ENCODE measurements at places on chromosomes 13 and 19.

DNA sequence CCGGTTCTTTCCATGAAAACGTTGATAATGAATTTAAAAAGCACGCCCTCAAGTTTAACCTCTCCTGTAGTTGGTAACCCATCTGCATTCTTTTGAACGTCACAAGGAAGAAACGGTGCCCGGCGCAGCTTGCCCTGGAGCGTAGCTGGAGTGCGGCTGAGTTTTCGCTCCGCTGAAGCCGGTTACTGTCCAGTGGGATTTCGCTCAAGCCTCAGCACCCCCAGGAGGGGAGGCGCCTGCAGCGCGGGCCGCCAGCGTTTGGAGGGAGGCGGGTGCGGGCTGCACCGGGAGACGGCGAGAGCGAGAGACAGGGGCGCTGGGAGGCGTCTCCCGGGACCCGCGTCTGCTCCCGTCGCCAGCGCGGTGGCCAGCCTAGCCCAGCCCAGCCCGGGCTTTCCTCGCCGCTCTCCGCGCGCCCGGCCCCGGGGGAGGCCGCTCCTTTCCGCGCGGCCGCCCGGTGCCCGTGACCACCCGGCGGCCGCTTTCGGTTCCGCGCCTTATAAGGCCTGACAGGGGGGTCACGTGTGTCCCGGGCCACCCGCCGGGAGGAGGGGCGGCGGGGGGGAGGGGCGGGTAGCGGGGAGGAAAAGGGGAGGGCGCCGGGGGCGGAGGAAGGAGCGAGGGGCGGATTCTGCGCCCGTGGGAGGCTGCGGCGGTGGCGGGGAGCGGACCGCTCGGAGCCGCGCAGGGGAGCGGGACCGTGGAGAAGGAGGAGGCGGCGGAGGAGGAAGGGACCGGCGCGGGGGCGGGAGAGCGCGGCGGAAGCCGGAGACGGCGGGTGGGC lies 8.3 kb upstream of the DGKH start:
- peak; percentile 80 for DNase-seq

DNA sequence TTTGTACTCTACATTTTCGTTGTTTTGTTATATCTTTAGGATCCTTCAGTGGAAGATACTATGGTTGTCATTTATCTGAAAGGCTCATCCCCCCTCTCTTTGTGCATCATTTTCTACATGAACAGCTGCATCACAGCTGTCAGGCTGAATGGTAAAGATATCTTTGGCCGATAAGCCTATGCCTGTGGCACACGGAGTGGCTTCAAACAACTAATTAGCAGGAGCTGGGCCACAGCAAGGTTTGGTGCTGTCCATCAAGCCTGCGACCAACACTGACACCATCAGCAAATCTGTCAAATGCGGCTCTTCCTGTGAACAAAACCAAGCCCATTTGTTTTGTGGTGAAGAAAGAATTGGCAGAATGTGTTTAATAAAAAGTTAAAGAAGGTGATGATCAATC lies 334.4 kb downstream of the PCDH9 start:
- no peak for DNase-seq

DNA sequence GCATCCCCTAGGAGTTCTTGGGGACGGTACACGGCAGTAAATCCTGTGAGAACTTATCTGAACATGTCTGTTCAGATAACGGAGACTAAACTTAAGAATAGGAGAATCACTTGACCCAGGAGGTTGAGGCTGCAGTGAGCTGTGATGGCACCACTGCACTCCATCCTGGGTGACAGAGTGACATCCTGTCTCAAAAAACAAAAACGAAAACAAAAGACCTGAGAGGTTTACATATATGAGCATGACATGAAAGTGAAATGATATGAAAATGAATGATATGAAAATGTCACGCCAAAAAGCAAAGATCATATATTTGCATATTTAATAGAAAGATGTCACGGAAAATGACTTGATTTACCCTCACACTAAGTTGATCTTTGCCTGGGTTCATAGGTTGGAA lies 5.8 kb downstream of the ZNF175 start:
- DNase-seq: no peak

GRCh38 chr13:58025821-58026220 lies 394.3 kb downstream of the PCDH17 start:
- no peak for DNase-seq

DNA sequence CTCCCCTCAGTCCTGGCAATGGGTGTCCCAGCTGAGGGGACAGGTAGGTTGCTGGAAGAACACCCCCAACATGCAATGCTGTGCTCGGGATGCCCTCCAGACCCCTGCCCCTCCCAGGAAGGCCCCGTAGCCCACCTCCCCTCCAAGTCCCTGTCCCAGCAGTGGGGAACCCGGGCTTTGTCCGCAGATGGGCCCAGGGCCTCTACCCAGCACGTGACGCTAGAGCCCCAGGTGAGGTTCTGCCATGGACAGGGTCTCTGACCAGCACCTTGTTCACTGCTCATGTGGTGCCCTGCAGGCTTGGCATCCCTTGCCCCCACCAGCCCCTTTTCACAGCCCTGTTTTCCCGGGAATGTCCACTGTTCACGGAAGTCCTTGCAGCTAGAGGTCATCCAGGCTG lies 220.0 kb upstream of the SGCG start:
- DNase-seq: no peak

Measured in neural crest cell (in vitro differentiated cells).